ENCODE measurements at places on chromosomes 16 and 17. TPM values are rescaled to one million over a fixed set of nuclear protein-coding genes. Genes with fewer than 3 reads are reported as not detected.

GRCh38 chr16:20203272-20203671 is 124.0 kb downstream of the GP2 start:
- no peak for DNase-seq

GRCh38 chr17:60559995-60560859 is 34.2 kb upstream of the APPBP2 start:
- DNase-seq = no peak

DNA sequence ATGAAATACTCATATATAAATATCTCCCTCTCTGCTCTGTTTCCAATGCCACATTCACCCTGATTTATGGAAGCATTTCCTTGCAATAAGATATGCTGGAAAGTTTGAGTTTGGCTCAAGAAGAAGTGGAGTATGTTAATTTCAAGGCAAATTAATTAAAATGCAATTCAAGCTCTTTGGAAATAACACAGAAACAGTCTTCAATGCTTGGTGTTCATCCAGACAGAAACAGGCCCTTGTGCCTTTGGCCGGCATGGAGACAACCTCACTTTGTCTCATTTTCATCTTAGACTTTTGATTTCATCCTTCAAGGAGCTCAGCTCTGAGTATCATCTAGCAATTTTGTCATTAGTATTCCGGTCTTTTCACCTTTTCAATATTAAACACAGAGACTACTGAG is 210.0 kb downstream of the C16orf95 start:
- DNase-seq = no peak

DNA sequence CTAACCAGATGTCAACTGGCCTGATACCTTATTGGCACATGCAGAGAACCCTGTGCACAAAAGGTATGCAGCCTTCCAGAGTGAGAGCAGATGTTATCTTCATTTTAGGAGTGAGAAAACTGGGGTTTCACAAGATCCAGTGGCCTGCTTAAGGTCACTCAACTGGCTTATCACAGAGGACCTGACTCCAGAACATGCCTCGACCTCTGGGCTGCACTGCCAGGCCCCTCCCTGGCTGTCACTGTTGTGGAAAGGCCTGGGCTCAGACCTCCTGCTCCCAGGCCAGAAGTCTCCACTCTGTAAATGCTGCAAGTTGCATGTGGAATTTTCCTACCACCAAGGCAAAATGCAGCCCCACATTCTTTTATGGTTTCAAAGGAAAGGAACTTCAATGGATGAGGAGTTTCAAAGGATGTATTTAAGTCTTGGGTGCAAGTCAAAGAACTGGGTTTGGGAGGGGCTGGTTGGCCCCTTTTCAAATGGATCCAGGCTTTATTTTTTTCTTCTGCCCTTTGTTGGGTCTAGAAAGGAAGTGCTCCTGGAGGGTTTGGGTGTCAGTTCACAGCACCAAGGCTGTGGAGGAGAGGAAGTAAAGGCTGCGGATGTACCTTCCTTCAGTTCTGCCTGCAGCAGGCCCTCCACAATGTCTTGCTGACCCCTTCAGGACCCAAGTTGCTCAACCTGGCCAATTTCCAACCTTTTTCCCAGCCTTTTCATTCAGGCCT is 30.4 kb upstream of the SMPD3 start:
- DNase-seq = no peak

GRCh38 chr17:14755002-14755401 is 454.1 kb downstream of the HS3ST3B1 start:
- no peak for DNase-seq

DNA sequence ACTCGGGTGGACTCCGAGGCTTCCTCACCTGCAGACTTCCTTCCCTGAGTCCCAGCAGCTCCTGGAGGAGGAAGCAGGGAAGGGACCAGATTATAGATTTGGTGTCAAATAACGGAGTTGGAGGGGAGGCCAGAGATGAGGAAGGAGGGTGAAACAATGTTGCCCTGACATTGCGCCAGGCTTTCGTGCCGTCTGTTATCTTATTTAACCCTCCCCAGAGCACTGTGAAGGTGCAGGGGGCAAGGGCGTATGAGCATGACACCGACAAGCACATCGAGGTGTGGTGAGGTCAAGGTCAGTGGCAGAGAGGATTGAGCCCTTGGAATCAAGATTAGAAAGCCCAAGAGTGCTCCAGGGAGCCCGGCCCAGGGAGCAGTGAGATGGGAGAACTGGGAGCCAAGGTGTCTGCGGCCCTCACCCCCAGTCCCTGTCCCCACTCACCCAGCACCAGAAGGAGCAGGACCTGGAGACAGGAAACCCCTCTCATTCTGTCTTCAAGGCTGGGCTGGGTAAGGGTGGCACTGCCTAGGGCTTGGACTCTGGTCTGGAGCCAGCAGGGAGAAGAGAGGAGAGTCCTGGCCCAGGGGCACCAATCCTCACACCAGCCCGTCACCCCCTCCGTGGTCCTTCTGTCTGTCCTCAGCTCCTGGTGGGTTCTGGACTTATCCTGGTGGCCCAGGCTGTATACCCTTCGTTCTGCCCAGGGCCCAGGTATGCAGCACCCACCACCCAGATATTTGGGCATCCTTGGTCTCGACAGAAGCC is 1.1 kb downstream of the PRSS33 start:
- no peak for DNase-seq

DNA sequence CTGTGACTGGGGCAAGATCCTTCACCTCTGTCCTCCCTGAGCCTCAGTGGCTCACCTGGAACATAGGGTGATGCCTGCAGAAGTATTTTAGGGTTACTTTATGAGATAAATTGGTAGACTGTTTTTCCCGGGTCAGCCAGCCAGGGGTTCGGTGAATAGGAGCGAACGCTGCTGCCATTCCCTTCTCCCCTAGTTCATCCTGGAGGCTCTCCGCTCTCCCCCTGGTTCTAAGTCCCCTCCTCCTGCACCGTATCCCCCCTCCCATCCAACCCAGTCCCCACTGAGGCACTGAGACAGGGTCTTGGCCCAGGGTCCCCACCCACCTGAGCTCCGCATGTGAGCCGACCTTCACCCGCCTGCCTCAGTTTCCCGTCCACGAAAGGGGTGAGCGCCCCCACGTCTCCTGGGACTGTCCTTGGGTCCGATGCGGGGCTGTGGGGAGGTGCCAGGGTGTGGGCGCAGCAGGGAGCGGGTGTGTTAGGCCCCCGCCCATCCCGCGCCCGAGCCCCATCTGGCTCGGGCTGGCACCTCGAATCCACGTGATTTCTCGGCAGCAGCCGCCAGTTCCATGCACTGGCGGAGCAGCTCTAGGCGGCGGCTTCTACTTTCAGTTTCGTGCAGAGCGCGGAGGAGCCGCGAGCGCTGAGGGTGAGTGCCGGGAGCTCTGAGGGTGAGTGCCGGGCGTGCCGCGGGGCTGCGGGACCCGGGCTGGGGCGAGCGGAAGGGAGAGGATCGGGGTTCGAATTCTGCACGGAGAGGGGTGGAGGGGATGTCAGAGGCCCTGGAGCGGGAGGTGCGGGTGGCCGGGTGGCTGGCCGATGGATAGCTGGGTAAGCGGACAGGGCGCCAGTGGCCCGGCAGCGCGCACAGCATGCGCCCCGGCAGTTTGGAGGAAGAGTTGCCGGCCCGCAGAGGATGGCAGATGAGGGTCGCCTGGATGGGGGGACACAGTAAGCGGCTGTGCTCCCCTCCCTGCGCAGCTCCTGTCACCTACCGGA is at the start of gene NLRC5:
NLRC5 (plus strand) TSS at position 610 of the 998 bp plus-strand sequence. CDS start 31,156 bp downstream, outside the sequence.
- DNase-seq = peak; percentile 88

GRCh38 chr17:62219221-62219899 is 154.3 kb upstream of the MED13 start:
- no peak for DNase-seq

- DNase-seq = no peak
These were observed 5.9 kb upstream of the SDK2 start for GRCh38 chr17:73650140-73650539.

DNA sequence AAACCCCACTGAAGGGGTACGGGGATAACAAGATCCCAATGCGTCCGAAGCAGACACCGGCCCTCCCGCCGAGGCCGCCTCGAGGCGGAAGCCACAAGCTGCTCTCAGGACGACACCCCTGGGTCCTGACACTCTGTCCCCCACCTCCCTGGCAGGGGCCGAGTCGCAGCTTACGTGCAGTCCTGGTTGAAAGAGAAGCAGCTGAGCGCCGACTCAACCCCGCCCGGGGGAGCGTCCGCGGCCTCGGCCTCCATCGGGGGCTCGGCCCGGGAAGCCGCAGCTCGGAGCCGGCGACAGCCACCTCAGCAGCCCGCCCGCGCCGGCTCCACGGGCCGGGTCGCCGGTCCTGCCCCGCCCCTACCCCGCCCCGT is at the start of gene WIPI1:
WIPI1 (minus strand) TSS at position 329 of the 371 bp plus-strand sequence; CDS start at position 254, 75 bp downstream.
- no peak for DNase-seq

GRCh38 chr17:8133399-8133798 is 9.5 kb upstream of the HES7 start:
- DNase-seq = no peak

- no peak for DNase-seq
These were observed 1.3 kb upstream of the ZNF768 start for GRCh38 chr16:30527635-30528178.

DNA sequence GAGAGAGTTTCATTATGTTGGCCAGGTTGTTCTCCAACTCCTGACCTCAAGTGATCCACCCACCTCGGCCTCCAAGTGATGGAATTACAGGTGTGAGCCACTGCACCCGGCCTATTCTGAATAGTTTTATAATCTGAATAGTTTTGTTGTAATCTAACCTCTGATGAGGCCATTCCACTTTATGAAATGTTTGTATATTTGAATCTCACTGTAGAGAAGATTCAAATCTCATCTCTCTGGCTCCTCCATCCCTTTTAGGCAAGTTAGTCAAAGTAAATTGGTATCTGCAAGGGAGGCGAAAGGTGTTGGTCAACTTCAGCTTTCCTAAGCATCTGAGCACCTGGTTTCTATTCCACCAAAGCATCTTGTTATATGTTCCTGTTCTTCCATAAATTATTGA is 131.2 kb downstream of the BRIP1 start:
- no peak for DNase-seq

- no peak for DNase-seq
These were observed 7.0 kb downstream of the G6PC3 start for GRCh38 chr17:44077595-44077909.

GRCh38 chr16:57476546-57477410 is 9.5 kb downstream of the DOK4 start:
- DNase-seq = no peak

GRCh38 chr17:6402258-6402657 is 32.7 kb downstream of the AIPL1 start:
- no peak for DNase-seq

DNA sequence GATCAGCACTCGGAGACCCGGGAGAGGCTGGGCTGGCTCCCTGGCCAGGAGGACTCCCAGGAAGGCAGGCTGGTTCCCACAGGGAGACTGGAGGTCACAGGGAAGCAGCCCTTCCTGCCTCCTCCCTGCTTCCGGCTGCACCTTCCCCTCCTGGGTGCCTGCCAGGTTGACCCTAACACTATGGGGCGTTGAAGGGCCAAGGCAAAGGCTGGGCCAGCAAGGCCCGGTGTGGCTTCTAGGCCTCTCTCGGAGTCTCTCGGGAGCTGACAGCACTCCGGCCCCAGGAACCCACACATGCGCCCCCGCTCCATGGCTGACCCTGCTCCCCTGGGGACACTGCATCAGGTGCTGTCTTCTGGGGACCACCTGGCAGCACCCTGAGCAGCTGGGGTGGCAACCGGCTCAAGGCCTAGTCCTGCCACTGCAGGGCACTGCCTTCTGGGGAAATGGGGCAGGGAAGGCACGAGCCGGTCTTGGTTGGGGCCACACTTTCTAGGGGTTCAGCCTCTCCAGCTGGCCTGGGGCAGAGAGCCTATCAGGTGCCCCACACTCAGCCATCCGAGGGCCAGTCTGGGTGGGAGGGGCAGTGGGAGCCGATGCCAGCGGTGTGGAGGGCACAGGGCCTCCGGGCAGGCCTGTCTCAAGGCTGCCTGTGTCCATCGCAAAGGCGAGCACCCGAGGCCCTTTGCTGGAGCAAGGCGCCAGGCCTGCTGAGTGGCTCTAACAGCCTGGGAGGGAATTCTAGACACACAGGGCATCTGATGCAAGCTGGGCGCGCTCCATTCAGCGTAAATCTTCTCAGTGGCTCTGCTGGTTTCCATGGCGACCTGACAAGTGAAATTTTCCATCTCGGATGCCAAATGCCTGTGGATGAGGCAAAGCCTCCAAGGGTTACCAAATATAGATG is 5.6 kb upstream of the MTSS2 start:
- DNase-seq = no peak

- DNase-seq = no peak
These were observed 13.7 kb downstream of the SDK2 start for GRCh38 chr17:73630531-73630930.

DNA sequence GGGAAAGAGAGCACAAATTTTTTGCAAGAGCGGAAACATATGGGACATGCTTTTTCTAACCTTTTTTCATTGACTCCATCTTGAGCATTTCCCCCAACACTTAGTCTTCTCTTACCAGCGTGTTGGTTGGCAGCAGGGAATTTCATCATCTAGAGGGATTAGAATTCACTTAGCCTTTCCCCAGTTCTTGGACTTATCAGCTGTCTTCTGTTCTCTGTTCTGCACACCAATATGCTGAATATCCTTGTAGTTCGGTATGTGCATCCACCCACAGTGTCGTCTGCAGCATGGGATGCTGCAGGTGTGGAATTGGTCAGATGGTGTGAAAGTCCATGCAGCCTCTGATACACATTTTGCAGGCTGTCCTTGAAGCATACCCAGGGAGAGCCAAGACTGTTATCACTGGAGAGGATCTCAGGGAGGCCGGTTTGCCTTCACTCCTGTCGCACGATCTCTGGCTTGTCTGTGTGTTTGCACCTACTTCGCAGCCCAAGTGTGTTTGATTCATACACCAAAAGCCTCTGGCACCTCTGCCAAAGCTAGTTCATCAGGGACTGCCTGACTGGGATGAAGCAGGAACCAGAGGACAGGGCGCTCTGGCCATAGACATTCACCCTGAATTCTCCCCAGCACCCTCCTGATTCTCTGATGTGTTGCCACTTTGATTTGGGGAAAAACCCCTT is 93.3 kb downstream of the SOCS1 start:
- no peak for DNase-seq

GRCh38 chr17:19677736-19678379 is 29.3 kb downstream of the ALDH3A2 start:
- DNase-seq = no peak

- DNase-seq = no peak
These were observed 3.5 kb upstream of the C16orf95 start for GRCh38 chr16:87320510-87321227.

The AHSP gene
- polyA plus RNA-seq = not detected

The CORO6 gene
- polyA plus RNA-seq = 1.3 TPM

The DNAH17 gene
- polyA plus RNA-seq = 0.09 TPM

The CRHR1 gene
- polyA plus RNA-seq = not detected

The HID1 gene
- not detected for polyA plus RNA-seq

The GNG13 gene
- not detected for polyA plus RNA-seq

The VMO1 gene
- not detected for polyA plus RNA-seq

The G6PC1 gene
- polyA plus RNA-seq = not detected

The GUCY2D gene
- polyA plus RNA-seq = not detected
